Activated T-helper 2 cell treated with anti-CD3 and anti-CD28 coated beads, Interferon-gamma antibody, Interleukin-2, Interleukin-4, amounts not matched to agents 10 μg/mL and 5 μg/mL and 100 μg/mL, durations not matched to agents 14 hours and 24 hours and 36 hours (primary cell): ENCODE measurements at places on chromosomes 7 and 10.

DNA sequence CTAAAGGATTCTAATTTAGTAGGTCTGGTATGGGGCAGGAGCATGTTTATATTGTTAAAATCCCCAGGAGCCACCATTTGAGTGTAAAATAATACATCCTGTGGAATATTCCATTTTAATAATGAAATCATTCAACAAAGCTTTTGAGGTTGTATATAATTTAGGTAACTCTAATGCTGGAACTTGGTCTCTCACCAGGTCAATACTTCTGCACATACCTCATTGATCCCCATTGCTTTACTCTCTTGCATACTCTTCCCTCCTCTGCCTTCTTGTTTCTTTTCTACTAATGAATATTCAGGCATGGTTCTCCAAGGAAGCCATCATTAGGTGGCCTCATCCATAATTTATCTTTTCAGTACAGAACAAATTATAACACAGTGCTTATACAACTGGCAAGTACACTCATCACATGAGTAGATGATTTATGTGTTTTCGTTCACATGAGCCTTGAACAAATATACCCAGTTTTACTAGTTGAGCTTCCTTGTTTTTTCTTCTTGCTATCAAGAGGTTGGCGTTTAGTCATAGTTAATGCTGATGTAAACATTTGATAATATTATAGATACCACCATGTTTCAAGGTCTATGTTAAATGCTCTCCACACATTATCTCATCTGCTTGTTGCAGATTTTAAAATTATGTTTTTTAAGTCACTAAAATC, 7.2 kb downstream of the PALS2 start:
- no peaks in the 10 kb centered on the region for H3K36me3 ChIP-seq
- no peak overlapping the region for H3K27ac ChIP-seq
- peaks cover 3% of the 10 kb centered on the region for H3K27me3 ChIP-seq
- H3K4me3 ChIP-seq: no peak overlapping the region

- no peaks in the 10 kb centered on the region for H3K27me3 ChIP-seq
Observed at GRCh38 chr7:8618441-8619070, 185.1 kb downstream of the NXPH1 start.

- no peak overlapping the region for H3K27ac ChIP-seq
- H3K36me3 ChIP-seq: no peaks in the 10 kb centered on the region
- no peaks in the 10 kb centered on the region for H3K27me3 ChIP-seq
- no peak for DNase-seq
- H3K4me3 ChIP-seq: no peak overlapping the region
Observed at GRCh38 chr10:38209332-38209731, 115.2 kb downstream of the ZNF37A start.

DNA sequence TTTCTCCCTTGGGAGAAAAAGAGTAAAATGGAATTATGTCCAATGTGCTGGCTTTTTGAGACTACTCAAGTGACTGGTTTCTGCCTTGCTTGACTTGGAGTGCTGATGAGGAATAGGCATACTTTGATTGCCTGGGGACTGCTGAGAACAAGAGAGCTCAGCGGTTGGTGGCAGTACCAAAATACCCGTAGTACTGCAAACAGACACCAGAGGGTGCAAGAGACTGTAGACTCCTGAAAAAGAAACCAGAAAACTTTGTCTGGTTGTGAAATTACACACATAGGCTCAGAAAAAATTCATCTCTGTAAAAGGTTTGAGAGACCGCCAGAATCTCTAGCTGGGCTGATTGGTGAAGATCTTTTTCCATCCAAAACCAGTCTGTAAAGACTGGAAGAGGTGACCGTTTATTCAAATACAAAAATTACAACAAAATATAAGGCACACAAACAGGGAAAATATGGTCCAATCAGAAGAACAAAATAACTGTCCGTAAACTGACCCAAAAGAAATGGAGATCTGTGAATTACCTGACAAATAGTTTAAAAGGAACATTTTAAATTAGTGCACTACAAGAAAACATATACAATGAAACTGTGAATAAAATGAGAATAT, 18.5 kb downstream of the BICC1 start:
- H3K4me1 ChIP-seq: peaks cover 4% of the 10 kb centered on the region
- H3K27me3 ChIP-seq: no peaks in the 10 kb centered on the region
- DNase-seq: peak; percentile 14
- no peak overlapping the region for H3K27ac ChIP-seq
- H3K4me3 ChIP-seq: no peak overlapping the region
- H3K36me3 ChIP-seq: no peaks in the 10 kb centered on the region

DNA sequence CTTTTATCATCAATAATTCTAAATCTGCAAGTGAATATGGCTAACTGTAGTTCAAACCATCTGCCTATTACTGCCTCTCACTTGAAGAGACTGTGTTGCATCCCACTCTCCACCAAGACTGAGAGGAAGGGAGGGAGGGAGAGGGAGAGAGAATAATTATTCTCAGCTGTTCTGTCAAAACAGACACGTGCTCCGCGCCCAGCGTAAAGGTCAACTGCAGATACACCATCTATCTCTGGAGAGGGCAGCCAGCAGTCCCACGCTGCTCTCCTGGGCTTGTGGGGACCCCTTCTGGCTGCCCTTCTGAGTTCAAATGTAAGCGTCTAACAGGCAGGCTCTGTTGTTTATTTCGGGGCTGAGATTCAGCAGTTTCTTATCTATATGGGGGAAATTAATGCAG, 625.5 kb upstream of the GALNT17 start:
- no peak for DNase-seq
- no peak overlapping the region for H3K4me3 ChIP-seq
- no peaks in the 10 kb centered on the region for H3K4me1 ChIP-seq
- H3K27me3 ChIP-seq: no peaks in the 10 kb centered on the region

- H3K27ac ChIP-seq: no peak overlapping the region
- H3K4me3 ChIP-seq: no peak overlapping the region
- peaks cover 15% of the 10 kb centered on the region for H3K27me3 ChIP-seq
- no peaks in the 10 kb centered on the region for H3K4me1 ChIP-seq
Observed at GRCh38 chr10:78727728-78728127, 341.0 kb upstream of the ZMIZ1 start.

DNA sequence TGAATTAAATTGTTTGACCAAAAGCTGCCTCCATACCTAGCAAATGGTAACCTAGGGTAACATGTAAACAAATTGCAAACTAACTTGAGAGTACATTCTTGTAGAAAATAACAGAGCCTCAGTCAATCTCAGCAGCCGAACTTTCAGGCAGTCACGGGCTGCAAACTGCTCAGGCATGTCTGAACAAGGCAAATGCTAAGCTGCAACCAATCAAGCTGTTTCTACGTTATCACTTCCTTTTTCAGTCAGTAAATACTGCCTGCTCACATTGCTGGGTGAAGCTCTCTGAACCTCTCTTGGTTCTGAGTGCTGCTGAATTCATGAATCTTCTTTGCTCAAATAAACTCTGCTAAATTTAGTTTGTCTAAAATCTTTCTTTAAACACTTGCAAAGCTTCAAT, 1212.4 kb downstream of the SORCS1 start:
- no peak for DNase-seq
- H3K4me1 ChIP-seq: no peaks in the 10 kb centered on the region
- no peak overlapping the region for H3K27ac ChIP-seq
- no peak overlapping the region for H3K4me3 ChIP-seq
- no peaks in the 10 kb centered on the region for H3K36me3 ChIP-seq

DNA sequence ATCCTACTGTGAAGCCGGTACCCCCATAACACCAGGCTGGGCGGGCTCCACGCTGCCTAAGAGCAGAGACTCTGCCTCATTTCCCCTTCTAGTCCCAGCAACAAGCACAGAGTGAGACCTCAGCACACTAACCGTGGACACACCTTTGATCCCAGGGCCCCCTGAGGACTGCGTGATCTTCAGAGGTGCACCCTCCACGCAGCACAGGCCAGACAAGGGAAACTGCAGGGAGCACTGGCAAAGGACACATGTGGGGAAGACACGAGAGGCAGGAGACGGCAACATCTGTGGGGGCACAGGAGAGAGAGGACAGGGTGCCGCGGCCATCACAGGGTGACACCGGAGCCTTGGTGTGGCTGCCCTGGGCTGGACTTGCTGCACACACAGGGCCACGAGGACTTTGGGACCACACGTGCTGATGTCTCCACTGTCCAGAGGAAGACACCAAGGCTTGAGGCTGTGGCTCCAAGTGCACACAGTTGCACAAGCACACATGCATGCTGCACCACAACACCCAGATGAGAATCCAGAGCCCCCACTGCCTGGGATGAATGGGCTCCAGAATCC, 128.8 kb downstream of the PTPRN2 start:
- no peak overlapping the region for H3K27ac ChIP-seq
- no peak overlapping the region for H3K4me3 ChIP-seq
- DNase-seq: no peak
- H3K36me3 ChIP-seq: no peaks in the 10 kb centered on the region
- H3K4me1 ChIP-seq: no peaks in the 10 kb centered on the region

DNA sequence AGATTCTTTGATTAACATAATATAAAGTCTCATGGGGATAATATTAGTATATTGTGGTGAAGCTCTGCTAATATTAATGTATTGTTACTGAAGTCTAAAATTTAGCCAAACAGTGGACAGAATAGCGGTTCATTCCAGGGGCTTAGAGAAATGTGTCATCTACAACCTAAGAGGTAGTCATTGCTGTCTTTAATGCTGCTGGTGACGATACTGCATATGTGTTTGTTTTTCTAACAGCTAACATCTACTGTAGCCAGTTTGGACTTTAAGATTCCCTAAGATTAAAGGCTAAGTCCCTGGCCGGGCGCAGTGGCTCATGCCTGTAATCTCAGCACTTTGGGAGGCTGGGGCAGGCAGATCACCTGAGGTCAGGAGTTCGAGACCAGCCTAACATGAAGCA, 102.0 kb upstream of the SAMD8 start:
- peaks cover 25% of the 10 kb centered on the region for H3K36me3 ChIP-seq
- no peaks in the 10 kb centered on the region for H3K27me3 ChIP-seq
- H3K4me3 ChIP-seq: no peak overlapping the region
- no peak overlapping the region for H3K27ac ChIP-seq
- peaks cover 35% of the 10 kb centered on the region for H3K4me1 ChIP-seq

DNA sequence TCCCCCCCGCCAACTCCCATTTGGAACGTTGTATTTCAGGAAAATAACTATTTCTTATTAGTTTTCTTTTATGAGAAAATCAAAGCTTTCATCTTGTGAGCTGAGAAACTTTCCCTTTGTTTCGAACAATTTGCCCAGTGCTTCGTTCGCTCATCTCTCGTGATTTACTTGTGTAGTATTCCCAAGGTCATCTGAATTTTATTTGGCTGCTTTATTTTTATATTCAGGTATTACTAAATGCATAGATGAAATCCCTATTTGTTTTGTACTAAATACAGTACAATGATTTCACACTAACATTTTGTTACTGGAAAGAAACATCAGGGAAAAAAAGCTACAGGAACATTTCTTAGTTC, 12.0 kb upstream of the EBLN1 start:
- H3K27ac ChIP-seq: peak overlapping the region; percentile 82
- no peak for DNase-seq
- H3K4me3 ChIP-seq: peak overlapping the region; percentile 88
- H3K4me1 ChIP-seq: peaks cover 18% of the 10 kb centered on the region
- no peaks in the 10 kb centered on the region for H3K36me3 ChIP-seq
- H3K27me3 ChIP-seq: peaks cover 11% of the 10 kb centered on the region

DNA sequence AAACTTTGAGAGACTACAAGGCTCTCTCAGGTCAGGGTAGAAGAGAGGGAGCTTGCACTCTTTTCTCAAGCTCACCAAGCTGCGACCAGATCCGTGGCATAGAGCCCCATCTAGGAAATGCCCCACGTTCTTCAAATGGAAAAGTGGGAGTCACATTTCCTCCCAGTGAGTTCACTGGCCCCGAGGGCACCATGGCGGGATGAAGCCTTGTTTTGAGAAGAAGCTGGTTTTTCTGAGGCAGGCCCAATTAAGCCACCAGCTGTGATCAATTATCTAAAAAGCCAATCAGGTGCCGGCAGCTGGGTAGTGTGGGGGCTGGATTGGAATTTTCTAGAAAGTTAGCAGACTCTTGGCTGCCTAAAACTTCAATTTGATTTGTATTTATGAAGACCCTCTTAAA, 101.4 kb downstream of the ZNF365 start:
- H3K4me1 ChIP-seq: no peaks in the 10 kb centered on the region
- H3K4me3 ChIP-seq: no peak overlapping the region
- peaks cover 23% of the 10 kb centered on the region for H3K27me3 ChIP-seq
- no peak for DNase-seq

- H3K36me3 ChIP-seq: no peaks in the 10 kb centered on the region
- peaks cover 4% of the 10 kb centered on the region for H3K4me1 ChIP-seq
- H3K27me3 ChIP-seq: peaks cover 21% of the 10 kb centered on the region
- no peak for DNase-seq
- H3K4me3 ChIP-seq: no peak overlapping the region
Observed at GRCh38 chr7:94056796-94057207, 52.6 kb upstream of the BET1 start.

GRCh38 chr10:64444564-64444963, 923.4 kb downstream of the REEP3 start:
- H3K36me3 ChIP-seq: no peaks in the 10 kb centered on the region
- no peak for DNase-seq
- no peak overlapping the region for H3K27ac ChIP-seq
- no peaks in the 10 kb centered on the region for H3K4me1 ChIP-seq
- H3K27me3 ChIP-seq: no peaks in the 10 kb centered on the region

DNA sequence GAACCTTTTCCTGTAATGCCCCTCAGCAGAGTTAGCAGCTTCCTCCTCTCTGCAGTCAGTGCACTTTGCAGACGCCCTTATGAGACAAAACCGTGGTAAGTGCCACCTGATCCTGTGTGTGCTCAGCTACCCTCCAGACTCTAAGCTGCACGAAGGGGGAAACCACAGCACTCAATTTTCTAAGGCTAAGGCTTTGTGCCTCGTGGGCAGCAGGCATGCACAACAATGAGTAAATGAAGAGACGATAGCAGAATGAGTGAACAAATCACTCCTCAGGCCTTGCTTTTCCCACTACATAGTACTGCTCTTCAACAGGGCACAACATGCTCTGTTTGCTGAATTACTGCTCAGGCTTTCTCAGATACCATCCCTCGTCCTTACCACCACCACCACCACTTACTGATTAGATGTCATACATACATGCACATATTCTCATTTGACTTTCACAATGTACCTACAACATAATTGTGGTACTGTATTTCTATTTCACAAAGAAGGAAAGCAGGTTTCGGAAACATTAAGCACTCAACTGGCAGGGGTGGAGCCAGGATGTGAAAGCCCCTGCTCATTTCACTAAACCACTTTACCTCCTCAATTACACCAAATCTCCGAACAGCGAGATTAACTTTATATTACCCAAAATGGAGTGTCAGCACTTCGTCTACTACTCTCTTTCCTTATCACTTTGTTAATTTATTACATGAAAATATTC, 85.4 kb downstream of the ICA1 start:
- H3K4me3 ChIP-seq: peak overlapping the region; percentile 62
- DNase-seq: peak; percentile 62
- no peaks in the 10 kb centered on the region for H3K36me3 ChIP-seq
- no peaks in the 10 kb centered on the region for H3K27me3 ChIP-seq
- peaks cover 49% of the 10 kb centered on the region for H3K4me1 ChIP-seq
- peak overlapping the region; percentile 95 for H3K27ac ChIP-seq

DNA sequence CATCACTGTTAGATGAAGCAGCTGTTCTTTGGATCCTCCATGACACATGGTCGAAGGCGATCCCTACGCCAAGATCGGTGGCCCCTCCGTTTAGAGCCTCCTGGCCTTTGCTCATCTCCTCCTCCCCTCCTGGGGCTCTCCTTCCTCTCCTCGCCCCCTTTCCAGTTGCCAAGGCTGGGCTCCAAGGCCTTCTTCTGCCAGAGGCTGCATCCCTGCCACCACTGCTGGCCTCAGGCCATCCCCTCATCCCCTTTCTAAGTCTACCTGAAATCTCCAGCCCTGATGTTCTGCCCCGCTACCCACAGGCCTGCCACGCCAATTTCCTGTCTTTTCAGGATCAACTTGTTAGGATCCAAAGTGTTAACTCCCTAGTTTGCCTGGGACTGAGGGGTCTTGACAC, 265.1 kb upstream of the ZMIZ1 start:
- H3K27ac ChIP-seq: no peak overlapping the region
- no peak overlapping the region for H3K4me3 ChIP-seq
- H3K27me3 ChIP-seq: peaks cover 2% of the 10 kb centered on the region
- no peaks in the 10 kb centered on the region for H3K36me3 ChIP-seq
- no peaks in the 10 kb centered on the region for H3K4me1 ChIP-seq
